ENCODE measurements at places on chromosomes 13 and 19.

- peak; percentile 11 for DNase-seq
Measured at GRCh38 chr19:42216653-42217519, 591 bp downstream of the DEDD2 start.

- no peak for DNase-seq
Measured at GRCh38 chr19:50331221-50331993, 2.2 kb upstream of the KCNC3 start.

DNA sequence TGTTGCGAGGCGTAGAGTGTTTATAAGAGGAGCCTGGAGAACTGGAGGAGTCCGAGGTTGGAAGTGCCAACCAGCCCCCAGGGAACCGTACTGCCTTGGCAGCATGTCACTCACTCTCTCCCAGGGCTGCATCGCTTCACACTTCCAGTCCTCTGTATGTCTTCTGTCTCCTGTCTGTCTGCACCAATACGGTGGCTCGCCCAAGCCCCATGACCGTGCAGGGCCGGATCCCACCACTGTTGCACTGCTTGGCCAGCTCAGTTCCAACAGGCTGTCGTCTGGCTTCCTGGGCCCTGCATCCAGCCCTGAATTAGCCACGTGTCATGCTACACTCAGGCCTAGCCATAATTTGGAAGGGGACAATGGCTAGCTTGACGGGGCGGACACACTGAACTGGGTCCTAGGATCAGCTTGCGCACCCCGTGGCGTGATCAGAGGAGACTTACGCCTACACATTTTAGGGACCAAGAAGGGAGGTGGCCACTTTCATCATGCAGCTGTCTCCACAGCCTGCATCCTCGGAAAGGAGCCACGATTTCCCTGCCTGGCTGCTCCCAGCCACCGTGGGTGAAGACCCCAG, 147.1 kb downstream of the URI1 start:
- DNase-seq: no peak

GRCh38 chr13:99982036-99982730, 599 bp downstream of the ZIC2 start:
- DNase-seq: peak; percentile 52

- no peak for DNase-seq
Measured at GRCh38 chr13:94195715-94196114, 283.8 kb downstream of the DCT start.

DNA sequence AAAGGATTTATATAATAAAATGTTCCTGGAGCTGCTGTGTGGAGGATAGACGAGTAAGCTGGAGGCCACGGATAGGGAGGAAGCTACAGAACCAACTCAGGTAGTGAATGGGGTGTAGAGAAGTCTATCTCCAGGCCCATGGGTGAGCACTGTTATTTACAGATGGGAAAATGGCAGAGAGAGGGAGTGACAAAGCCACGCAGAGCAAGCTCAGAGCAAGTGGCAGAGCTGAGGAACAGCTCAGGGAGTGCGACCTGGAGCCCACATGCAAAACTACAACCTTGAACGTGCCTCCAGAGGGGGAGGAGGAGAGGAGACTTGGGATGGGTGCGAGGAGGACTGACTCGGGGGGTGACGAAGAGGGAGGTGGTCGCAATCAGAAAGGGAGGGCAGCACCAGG, 13.4 kb upstream of the RSPH6A start:
- no peak for DNase-seq

DNA sequence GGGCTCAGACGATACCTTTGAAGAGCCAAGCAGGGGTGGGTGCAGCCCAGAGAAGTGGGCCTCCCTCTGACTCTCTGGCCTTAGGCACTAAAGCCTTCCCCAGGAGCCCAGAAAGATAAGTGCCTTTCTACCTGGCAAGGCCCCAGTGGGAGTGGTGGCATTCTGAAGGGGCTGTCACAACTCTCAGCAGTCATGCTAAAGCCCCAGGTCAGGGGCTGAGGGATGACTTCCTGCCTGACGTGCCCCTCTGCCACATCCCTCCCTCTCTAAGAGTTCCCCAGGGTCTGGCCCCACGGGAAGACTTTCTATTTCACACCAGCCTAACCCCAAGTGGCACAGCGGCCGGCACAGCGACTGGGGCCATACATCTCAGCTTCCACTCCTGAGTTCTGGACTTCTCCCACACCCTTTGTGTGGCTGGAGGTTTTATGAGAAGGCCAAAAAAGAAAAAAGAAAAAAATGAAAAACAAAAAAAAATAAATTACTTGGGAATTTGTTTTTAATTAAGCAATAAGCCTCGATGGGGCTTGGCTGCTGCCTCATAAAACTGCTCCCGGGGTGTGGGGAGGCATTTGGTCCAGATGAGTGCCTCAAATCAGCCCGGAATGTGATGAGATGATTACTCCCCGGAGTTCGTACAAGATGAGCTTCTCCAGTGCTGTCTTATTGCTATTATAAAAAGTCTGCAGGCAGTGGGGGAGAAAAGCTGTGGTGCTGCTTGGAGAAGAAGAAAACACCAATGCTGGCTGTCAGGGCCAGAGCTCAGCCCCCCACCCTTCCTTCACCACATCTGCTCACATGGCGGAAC, 28.5 kb upstream of the PLEKHF1 start:
- no peak for DNase-seq

DNA sequence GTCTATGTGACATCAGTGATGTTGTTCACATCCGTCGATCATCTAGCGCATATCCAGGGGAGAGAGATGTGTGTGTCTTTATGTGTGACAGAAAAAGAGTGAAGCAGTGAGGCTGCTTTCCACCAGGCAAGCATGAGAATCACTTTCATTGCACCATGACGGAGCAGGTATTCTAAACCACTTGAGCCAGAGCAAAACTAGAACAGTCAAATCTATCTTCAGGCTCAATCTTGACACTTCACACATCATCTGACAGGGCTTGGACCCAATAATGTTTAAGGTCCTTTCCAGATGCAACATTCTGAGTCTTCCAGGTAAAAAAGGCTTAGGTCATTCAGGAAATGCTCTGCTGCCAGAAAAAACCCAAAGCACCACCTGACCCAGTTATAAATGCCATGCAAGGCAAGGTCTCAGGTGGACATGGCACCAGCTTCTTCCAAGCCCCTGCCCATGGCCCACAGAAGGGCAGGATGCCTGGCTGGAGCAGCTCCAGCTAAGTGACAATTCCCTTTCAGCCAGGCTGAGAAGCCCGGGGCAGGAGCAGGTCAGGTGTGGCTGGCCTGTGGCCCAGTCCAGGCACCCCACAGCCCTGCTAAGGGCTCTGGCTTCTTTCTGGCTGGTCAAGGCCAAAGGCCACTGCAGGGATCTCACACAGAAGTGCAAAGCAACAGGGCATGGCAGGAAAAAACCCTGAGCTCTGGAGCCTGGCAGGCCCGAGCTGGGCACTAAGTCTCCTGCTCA, 5.0 kb downstream of the ELAVL1 start:
- no peak for DNase-seq

DNA sequence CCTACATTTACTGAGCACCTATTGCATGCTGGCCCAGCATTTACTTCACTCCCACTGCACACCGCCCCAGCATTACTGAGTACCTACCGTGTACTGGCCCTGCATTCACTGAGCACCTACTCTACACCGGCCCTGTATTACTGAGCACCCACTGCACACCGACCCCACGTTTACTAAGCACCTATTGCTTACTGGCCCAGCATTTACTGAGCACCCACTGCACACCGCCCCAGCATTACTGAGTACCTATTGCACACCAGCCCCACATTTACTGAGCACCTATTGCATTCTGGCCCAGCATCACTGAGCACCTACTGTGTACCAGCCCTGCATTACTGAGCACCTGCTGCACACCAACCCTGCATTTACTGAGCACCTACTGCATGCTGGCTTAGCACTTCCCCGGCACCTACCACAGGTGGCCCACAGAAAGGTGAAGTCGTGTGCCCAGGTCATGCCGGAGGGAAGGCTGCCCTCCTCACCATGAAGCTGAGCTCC, 6.9 kb downstream of the TPGS1 start:
- DNase-seq: no peak

GRCh38 chr19:45882652-45883585, 3.0 kb downstream of the IRF2BP1 start:
- DNase-seq: peak; percentile 91

GRCh38 chr13:94352057-94352456, 127.4 kb downstream of the DCT start:
- no peak for DNase-seq

DNA sequence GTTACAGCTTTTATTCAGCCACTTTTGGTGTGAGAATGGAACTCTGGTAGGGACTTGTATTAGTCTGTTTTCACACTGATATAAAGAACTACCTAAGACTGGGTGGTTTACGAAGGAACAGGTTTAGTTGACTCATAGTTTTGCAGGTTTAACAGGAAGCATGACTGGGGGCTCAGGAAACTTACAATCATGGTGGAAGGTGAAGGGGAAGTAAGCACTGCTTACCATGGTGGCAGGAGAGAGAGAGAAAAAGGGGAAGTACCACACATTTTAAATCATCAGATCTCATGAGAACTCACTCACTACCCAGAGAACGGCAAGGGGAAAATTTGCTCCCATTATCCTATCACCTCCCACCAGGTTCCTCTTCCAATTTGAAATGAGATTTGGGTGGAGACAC, 942.2 kb downstream of the PCDH17 start:
- DNase-seq: no peak

DNA sequence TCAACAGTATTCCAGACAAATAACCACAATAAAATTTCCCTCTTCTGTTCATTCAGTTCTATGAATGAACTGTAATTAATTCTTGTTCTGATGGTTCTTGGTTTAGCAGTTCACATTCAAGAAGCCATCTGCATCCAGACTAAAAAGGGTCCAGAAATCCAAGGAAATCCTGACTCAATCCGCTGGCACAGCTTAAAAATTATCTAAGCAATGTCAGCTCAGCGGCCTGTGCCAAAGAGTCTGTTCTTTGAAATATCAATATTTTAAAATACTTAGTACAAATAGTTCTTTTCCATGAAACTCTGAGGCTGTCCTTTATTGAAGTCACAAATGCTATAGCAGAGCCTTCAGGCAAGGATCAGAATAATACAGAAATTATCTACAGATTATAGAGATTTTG, 57.2 kb downstream of the DHRS12 start:
- no peak for DNase-seq

DNA sequence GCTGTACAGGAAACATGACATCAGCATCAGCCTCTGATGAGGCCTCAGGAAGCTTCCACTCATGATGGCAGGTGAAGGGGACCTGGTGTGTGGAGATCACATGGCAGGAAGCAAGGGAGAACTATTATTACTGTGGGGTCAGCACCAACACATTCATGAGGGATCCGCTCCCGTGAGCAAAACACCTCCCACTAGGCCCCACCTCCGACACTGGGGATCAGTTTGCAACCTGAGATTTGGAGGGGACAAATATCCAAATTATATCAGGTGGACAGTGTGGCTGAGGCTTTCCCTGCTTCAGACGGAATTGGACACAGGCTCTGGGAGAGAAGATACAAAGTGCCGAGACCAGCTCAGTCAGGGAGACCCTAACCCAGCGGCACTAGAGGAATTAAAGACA, 5.7 kb upstream of the ZNF792 start:
- no peak for DNase-seq
